ENCODE measurements at places on chromosomes 3 and 15. TPM values are rescaled to one million over a fixed set of nuclear protein-coding genes. Genes with fewer than 3 reads are reported as not detected.

The TTLL13 gene
- 0.06 TPM for polyA plus RNA-seq

DNA sequence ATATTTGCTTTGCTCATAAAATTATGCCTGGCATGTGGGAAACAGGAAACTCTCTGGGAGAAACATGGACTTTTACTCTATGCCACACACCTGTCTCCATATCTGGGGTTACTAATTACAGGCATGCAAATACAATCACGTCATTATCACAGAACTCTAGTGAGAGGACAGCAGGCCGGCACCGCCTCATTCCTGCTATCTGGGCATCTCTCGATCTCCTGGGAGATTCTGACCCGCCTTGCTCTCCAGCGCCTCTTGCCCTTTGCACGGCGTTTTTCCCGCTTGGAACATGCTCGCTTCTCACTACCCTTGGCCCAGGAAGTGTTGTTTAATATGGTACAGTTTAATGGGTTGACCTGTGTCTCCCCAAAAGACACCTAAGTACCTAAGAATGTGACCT, 45.4 kb upstream of the PARL start:
- no peak for DNase-seq

- no peak for DNase-seq
Measured at GRCh38 chr3:19190126-19190525, 41.8 kb downstream of the KCNH8 start.

- no peak for DNase-seq
Measured at GRCh38 chr3:59919586-59919985, 869.8 kb upstream of the CFAP20DC start.

DNA sequence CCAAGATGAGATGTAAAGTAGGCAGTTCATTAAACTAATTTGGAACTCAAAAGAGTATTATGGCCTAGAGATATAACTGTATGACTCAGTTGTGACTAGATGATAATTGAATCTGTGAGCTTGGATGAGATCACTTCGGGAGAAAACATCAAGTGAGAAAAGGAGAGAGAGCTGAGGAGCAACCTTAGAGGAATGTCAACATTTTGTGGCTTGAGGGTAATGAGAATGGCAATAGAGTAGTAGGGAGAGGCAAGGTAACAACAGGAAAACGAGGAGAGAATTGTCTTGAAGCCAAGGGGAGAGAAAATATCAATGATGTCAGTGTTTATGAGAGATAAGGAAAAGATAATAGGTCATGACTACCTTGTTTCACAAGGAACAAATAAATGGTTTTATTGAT, 580.2 kb downstream of the NLGN1 start:
- DNase-seq = no peak

DNA sequence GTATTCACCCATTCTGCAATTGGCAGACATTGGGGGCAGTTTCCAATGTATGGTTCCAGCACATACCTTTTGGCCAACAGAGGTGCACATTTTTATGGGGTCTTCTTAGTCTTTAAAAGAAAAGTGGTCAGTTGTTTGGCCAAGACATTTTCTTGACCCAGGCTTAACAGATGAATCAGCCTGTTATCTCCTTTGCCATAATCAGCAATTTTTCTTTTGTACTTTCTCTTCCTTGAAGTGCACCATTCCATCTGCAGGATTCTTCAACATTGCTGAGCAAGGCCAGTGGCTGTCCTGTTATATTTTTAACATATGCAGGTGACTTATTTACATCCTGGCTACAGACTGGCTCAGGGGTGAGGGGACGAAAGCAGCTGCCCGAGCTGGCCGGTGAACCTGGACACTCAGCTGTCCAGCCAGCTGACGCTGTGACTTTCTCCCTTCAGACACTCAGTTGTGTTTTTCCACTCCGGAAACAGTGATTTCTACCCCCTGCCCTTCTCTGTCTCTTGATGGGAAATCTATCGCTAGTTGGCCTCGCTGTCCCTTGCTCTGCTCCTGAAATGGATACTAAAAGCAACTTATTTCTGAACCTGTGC, 96.5 kb upstream of the TNFAIP8L3 start:
- no peak for DNase-seq

GRCh38 chr3:19947549-19948225, 790 bp downstream of the RAB5A start:
- peak; percentile 65 for DNase-seq

DNA sequence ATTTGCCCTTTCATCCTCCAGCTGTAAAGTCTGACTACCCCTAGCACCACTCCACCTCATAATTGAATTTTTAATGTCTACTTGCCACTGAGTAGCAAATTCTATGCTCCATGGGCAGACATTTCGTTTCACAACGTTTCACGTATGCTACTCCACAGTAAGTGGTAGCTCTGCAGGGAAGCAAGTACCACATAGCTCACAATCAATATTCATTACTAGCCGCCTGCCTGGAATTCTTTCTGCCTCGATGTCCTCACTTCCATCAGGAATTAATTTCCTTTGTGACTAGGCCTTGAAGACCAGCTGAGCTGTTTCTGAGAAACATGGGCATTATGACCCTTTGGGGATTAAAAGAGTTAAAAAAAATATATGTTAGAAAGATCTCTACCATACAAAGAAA, 15.3 kb downstream of the NPTN start:
- DNase-seq = no peak

DNA sequence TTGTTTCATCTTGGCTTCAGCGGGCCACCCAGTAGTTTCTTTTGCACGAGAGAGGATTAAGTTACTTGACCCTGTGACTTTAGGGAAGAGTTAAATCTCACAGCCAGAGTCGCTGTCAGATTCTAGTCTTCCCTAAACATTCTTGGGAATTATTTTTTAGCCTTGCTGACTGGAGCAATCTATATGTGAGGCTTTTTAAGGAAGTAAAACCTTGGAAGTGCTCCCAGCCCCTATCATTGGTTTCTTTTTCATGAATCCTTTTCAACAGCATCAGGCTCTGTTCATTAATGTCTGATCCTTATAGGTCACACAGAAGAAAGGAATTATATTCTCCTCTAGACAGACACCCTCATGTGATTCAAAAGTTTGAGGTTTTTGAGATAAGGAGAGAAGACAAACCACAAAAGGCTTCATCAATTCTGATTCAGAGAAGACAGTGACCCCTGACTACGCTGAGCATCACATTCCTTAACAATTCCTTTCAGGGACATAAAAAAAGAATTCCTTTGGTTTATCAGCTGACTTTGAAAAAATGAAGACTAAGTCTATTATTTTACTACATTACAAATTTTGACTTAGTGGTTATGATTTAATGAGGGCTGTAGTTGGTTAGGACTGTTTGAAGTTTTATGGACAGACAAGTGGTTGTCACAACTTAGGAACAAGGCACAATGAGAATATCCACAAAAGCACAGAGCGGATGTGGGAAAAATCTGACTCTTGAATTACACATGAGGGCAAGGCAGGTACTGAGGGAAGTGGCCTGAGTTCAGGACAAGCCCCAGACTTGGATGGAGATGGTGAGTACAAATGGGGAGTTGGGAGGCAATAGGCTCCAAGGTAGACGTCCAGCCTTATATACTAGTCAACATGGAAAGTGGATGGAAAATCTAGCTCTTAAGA, 171.1 kb upstream of the STT3B start:
- no peak for DNase-seq

GRCh38 chr3:14174483-14174882, 3.9 kb downstream of the XPC start:
- no peak for DNase-seq

GRCh38 chr3:24135280-24135679, 190.2 kb downstream of the NR1D2 start:
- no peak for DNase-seq

GRCh38 chr15:78255421-78256043, 8.8 kb upstream of the DNAJA4 start:
- DNase-seq = no peak

DNA sequence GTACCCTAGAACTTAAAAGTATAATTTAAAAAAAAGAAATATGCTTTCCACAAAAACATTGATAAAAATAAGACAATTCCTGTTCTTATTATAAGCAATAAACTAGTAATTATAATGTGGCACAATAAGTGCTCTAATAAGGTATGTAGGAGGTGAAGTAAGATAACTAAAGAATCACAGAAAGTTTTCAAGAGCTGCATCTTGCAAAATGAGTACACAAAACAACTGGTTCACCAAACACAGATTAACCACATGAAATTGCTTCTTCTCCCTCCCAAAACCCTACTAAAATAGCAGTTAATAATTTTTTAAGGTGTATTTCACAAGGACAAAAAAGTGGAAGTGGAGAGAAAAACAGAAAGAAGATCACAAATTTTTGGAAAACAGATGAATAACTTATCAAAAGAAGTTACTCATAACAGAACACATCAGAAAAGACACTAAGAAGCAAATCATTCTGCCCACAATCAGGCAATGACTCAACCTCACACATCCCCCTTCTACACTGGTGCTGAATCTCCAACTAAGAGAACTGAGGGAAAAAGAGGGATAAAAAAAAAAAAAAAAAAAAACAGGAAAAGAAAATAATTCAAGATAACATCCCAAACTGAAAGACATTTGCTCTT, 64.2 kb downstream of the TBC1D5 start:
- no peak for DNase-seq

The C2CD4A gene
- not detected for polyA plus RNA-seq

- DNase-seq = peak; percentile 86
Measured at GRCh38 chr15:73704869-73705645, 20.9 kb downstream of the CD276 start.

DNA sequence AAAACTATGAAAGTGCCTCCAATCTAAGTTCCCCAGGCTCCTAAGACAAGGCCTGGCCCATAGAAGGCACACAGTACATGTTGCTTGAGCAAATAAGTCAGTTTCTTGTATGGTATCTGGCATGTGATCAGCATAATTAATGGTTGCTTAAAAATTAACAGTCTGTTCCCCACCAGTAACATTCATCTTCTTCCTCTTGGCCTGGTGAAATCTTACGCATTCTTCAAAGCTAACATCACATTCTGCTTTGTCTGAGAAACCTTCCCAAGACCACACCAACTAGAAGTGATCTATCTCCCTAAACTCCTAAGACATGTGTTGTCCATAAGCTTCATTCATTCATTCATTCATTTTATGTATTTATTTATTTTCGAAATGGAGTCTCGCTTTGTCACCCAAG, 48.1 kb downstream of the LIPC start:
- DNase-seq = no peak

- peak; percentile 84 for DNase-seq
Measured at GRCh38 chr15:41603941-41604911, 45.2 kb downstream of the TYRO3 start.

The PPP1R14D gene
- polyA plus RNA-seq = not detected

- DNase-seq = no peak
Measured at GRCh38 chr15:44694416-44694815, 16.7 kb downstream of the PATL2 start.

- no peak for DNase-seq
Measured at GRCh38 chr3:95813244-95813643, 1001.1 kb upstream of the EPHA6 start.

- DNase-seq = no peak
Measured at GRCh38 chr15:68353421-68354135, 76.0 kb downstream of the FEM1B start.

- DNase-seq = no peak
Measured at GRCh38 chr3:39267631-39268548, 11.9 kb downstream of the CX3CR1 start.

DNA sequence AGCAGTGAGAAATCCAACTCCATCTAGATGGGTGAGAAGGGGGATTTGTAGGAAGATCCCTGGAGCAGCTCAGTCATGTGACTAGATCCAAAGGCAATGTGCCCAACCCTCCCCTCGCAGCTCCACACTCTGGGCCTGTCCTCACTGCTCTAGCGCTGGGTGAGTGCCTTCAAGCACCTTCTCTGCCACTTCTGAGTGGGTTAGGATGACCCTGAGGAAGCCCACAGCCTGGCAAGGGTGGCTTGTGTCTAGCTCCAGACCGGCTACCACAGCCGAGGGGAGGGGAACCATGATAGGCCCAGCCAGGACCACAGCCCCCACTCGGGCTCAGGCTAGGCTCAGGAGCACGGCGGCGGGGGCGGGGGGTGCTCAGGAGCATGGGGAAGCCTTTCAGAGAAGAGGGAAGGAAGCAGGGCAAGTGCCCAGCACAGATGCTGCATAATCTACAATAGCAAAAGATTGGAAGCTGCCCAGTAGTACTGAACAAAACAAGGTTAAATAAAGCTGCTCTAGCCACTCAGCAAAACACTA, 1.7 kb downstream of the SPATA12 start:
- no peak for DNase-seq

GRCh38 chr3:25537516-25537915, 109.5 kb downstream of the RARB start:
- no peak for DNase-seq

DNA sequence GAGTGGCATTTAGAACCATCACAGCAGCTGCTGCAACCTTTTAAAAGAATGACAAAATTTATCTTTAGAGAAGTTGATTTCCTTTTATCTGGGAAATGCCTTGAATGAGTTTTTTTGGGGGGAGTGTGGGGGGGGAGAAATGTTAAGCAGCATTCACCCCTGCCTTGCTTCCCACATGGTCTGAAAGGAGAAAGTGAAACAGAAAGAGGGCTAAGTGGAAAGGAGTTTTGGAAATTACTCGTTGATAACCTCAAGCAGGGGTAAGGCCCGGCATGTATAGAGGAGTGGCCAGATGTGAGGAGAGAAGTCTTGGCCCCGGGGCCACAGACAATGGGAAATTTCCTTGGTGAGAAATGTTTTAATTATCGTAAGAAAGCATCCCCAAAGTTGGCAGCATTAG, 23.5 kb downstream of the B3GALNT1 start:
- no peak for DNase-seq

DNA sequence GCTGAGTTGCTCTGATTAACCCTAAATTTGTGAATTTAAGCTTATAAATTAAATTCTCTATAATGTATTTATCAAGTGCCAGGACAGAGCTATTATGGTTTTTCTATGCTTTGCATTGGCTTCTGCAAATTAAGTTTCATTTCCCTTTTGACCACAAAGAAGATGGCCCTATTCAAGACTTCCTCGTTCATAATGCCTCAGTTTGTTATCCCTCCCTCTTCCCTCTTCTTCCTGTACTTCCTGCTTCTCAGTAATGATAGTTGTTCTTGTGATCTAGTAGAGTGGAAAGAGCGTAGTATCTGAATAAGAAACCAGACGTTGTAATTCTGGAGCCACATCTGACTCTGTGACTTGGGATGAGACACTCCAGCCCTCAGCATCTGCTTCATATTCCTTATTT, 118.7 kb downstream of the CACNA1D start:
- no peak for DNase-seq

The LRRC31 gene
- not detected for polyA plus RNA-seq

Data from SK-N-SH (cell line).